ENCODE measurements at places on chromosomes 6 and 20.

GRCh38 chr6:87199787-87200186, 44.4 kb downstream of the ZNF292 start:
- DNase-seq = no peak

DNA sequence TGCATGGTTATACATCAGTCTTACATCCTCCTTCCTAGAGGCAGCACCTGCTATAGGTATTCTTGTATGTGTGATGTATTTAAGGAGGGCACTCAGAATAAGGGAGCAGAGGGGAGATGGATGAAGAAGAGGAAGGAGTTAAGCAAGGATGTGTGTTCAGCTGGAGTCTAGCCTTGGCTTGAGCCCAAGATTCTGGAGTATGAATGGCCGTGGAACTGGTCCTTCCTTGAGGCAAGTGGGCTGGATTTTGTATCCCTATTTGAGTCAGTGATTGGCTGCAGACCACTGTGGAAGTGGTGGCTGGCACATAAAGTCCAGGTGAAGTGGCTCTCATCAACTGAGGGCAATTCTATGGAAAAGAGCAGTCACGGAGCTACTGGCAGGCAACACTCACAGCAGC, 112.0 kb upstream of the RNF24 start:
- DNase-seq = peak; percentile 36

GRCh38 chr6:122799916-122800686, 11.0 kb downstream of the SMPDL3A start:
- DNase-seq = no peak

GRCh38 chr6:87054143-87054833, 40.6 kb downstream of the CGA start:
- DNase-seq = no peak

DNA sequence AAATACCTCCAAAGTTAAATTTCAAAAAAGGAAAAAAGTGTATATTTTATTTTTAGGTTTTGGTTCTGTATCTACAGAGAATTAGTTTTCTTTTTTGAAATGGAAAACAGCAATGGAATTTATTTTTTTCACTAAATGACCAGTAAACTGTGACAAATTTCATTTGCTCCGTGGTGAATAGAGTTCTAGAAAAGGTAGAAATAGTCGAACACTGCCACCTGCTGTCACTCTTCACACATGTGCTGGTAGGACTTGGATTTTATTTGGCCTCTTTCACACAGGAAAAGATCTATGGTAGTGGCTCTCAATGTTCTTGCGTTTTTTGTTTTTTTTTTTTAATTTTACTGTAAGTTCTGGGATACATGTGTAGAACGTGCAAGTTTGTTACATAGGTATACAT, 312.5 kb downstream of the EYA4 start:
- peak; percentile 66 for DNase-seq

- DNase-seq = no peak
Observed at GRCh38 chr6:31969712-31970603, 2.0 kb downstream of the DXO start.

DNA sequence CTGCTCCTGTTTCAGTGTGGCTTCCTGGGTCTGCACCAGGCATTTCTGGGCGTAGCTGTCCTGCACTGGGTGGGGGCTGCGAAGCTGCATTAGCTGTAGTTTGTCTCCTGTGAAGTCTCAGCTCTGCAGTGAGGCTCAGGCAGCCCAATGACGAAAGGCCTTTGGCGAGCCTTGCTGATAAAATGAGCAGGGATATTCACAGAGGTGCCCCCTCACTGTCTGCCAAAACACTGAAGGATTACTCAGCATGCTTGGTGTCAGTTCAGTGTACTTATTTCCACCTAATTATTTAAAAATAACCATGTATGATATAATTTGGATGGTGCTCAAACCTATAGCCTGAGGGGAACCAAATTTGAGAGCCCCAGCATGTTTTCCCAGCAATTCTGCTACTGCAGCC, 73.5 kb downstream of the ECT2L start:
- DNase-seq = no peak

- DNase-seq = no peak
Observed at GRCh38 chr20:61900011-61900944, 165.4 kb downstream of the TAF4 start.

GRCh38 chr6:67285770-67286495, 1349.1 kb upstream of the ADGRB3 start:
- no peak for DNase-seq

DNA sequence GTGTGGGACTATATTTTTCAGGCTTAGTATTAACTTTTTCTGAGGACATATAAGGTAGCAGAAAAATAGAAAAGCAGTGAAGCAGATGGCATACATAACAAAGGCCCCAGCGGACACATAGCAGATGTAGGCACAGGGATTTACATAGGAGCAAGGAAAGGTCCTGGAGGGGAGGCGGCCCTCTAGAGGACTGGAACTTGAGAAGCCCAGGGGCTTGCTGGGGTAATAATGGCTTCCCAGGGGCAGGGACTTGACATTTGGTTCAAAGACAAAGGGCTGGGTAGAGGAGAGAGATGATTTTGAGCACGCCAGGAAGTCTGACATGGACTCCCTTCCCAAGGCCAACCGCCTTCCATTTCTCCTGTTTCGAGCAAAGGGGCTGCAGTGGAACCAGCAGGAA, 31.7 kb upstream of the OSTM1 start:
- DNase-seq = no peak

DNA sequence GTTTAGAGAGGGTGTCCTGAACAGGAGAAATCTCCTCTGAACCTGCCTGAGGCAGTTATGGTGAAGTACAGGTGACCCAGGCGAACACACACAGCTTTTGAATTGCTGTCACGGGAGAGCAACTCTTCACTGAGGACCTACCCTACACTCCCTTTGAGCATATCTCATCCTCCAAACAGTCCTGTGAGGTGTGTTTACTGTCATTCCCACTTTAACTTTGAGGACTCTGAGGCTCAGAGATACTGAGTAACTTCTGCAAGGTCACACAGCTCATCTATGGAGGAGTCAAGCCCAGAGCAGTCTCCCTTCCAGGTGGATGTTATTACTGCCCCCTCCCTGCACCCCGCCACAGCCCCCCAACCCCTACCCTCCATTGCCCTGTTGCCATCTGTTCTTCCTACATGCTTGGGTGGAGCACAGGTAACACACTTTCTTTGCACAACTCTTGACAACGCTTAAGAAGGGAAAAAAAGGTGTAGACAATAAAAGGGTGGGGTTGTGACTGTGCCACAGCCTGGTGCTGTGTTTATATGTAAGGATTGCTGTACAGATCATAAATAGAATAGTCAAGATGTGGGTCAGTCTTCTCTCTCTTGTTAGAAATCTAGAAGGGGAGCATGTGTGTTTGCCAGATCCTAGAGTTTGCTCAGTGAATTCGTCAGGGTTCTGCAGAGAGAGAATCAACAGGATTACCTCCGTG, 4.3 kb upstream of the TRAF3IP2 start:
- DNase-seq = no peak

- DNase-seq = no peak
Observed at GRCh38 chr6:163513570-163514166, 99.2 kb downstream of the QKI start.

GRCh38 chr6:166826264-166826663, 130.1 kb downstream of the RNASET2 start:
- DNase-seq = no peak

DNA sequence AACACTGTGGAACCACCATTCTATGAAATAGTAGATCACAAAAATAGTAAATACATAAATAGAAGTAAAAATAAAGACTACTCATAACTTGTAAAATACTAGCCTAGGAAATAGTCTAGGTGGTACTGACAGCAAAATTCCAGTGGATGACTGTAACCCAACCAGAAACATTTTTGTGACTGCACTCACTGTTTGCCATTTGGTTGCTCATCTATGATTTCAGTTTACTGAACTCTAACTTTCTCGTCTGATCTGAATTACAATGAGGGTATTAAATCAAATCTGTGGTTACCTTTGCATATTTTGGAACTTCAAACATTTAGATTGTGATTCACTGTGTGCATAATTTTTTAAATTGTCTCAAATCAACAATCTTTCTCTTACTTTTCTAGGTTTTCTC, 151.1 kb downstream of the KHDC1L start:
- DNase-seq = no peak

- no peak for DNase-seq
Observed at GRCh38 chr6:19852927-19853326, 15.8 kb downstream of the ID4 start.

DNA sequence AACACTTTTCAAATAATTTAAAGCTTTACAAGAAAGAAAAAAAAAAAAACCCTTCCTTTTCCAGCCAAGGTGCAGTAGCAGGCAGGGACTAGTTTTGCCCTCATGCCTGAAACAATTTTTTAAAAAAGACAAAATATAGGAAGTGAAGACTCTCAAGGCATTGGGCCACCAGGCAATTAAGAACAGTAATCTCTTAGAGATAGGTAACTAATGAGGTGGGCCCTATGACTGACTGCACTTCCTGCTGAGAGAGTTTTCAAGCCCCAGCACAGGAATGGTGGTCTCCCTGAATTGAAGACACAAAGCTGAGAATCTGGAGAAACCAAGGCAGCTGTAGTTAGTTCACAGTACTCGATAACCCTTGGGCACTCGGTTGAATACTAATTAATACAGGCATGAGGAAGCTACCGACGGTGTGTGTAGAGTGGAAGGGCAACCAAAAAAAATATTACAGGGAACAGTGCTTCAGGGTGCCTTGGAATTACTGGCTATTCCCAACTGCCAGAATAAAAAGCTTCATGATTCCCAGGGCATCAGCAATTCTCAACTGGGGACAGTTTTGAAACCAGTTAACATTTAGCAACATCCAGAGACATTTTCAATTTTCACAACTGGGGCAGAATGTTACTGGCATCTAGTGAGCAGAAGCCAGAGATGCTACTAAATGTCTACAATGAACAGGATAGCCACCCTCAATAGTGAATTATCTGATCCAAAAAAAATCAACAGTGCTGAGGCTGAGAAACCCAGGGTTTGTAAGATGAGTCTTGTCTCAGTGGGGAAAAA, 36.0 kb upstream of the PLN start:
- DNase-seq = no peak

DNA sequence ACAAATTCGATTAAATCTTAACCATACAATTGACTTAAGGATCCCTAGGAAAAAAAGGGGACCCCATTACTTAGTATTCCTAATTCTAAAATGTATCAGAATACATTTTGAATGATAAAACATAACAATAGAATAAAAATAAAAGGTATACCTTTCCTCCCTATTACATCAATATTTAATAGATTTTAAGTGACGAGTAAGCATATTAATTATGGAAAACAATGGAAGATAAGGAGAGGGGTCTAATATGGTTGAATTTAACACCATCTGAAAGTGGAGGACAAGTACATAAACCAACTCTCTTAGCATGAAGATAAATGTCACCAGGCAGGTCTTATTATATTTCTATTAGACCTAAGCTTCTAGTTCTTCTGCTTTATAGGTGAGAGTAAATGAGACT, 232.1 kb downstream of the HAO1 start:
- no peak for DNase-seq

GRCh38 chr6:150931405-150931804, 65.9 kb downstream of the MTHFD1L start:
- no peak for DNase-seq

- no peak for DNase-seq
Observed at GRCh38 chr20:51169813-51170212, 146.9 kb upstream of the KCNG1 start.

DNA sequence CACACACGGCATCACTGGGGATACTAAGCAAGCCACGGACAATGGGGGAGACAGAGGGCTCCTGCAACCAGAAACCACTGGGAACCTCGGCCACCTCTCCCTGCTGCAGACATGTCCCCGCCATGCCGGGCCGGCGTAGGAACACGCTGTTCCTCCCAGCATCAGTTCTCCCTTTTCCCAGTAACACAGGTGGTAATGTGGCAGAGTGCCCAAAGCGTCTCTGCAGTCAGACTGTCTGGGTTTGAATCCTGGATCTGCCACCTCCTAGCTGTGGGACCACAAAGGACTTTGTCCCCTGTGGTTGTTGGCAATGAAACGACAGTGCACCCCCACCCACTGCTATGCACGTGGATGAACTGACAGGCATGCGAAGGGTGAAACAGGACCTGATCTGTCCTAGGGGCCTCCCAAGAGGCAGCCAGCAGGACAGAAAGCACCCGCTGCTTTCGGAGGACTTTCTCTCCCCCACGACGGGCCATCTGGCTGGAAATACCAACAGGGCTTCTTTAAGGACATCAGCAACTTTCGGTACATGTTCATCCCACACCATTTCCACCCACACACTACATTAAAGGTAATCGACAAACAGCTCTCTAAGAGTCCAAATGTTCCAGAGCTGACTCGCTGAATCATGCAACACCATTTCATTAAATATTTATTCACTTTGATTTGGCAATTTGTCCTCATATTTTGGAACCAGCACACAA, 74.1 kb downstream of the SULF2 start:
- DNase-seq = no peak

DNA sequence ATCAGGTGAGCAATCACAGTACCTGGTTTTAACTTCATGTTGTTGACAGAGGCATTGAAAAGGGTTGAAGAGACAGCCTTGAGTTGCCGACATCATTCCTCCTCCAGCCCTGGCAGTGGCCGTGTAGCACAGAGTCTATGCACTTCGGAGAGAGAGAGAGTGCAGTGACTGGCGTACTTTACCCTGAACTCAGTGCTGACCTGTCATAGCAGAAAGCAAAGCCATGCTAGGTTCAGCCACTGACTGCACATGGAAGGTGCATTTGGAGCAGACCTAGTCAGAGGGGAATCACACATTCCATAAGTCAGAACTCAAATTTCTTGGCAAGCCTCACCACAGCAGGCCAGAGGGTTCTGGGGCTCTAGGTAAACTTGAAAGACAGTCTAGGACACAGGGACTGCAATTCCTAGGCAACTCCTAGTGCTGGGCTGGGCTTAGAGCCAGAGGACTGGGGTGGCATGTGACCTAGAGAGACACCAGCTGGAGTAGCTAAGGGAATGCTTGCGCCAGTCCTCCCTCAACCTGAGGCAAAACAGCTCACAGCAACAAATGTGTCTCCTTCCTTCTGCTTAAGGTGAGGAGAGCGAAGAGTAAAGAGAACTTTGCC, 69.1 kb downstream of the ELOVL4 start:
- peak; percentile 11 for DNase-seq

All from NCI-H1105 treated with DMSO at 0.1 percent for 48 hours (cell line).